Stimulated activated CD4-positive, alpha-beta T cell treated with anti-CD3 and anti-CD28 coated beads, Interleukin-1b, Interleukin-23, amount 100 ng/mL, for 1 hour (primary cell): ENCODE measurements at places on chromosomes 5 and 9.

DNA sequence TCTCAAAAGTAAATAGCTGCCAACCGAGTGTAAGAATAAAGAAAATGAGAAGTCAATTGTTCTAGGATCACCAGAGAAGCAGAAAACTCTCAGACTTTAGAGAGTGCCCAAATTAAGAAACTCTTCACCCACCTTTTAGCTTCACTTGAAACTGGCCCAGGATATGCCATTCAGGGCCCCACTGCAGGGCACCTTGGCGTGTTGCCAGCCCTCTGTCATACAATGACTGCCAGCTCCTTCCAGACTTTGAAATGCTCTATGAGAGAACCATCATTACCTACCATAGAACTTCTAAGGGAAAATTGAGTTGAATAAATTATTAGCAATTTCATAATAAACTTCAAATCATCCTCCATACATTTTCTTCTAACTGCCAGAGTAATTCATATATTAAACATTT is 240.5 kb downstream of the CETN3 start:
- no peak for DNase-seq

- peak; percentile 6 for DNase-seq
Measured at GRCh38 chr5:72556351-72557166, 49.3 kb upstream of the ZNF366 start.

GRCh38 chr9:127197186-127197860 is 67.3 kb upstream of the GARNL3 start:
- no peak for DNase-seq

DNA sequence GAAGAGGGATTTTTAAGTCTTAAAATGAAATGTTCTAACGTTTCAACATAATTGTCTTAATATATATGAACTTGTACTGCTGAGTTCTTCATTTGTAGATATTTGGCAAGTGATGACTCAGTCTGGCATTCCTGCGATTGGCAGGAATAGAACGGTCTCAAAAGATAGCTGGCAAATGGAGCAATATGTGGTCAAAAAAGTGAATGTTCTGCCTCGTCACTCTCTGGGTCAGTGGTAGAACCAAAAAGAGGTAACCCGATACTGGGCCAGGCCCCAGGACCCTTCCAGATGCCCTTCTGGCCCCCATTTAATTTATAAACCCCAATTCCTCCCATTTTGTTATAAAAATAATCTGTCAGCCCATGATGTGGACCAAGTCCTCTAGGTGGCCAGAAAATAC is 39.2 kb downstream of the ZNF366 start:
- no peak for DNase-seq

DNA sequence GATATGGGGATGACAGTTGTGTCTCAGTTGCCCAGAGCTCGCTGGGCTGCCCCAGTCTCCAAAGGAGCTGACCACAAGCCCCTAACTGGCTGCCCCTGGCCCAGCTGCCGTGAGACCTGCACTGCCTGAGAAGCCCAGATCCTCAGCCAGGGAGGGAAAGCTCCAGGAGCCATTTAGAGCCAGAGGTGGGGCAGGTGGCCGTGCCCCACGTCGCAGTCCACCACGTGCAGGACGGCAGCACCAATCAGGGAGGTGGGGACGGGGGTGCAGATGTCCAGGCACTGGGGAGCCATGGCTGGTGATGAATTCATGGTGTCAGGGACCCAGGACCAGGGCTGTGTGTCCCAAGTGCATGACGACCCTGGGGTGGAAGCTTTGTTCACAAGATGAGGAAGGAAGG is 13.4 kb downstream of the PRRX2 start:
- DNase-seq, result no peak

GRCh38 chr9:98287384-98287783 is 31.9 kb upstream of the TBC1D2 start:
- DNase-seq, result no peak

DNA sequence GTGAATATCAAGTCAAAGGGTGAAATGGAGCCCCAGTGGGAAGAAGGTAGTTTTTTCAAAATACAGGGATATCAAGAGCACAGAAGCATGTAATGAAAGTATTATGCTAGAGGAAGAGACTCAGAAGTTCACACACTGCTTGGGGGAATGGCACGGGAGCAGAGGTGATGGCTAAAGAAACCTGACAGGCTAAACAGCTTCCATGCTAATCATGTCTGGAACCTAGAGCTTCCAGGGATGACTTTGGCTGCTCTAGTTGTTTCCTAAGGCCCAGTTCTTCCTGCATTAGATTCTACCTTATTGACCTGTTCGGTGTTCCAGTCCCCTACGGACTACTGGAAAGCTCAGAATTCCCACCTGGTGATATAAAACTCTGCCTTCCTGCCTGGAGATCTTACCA is 34.3 kb downstream of the TRIM32 start:
- DNase-seq, result no peak

- no peak for DNase-seq
Measured at GRCh38 chr5:124194282-124194681, 552.2 kb downstream of the ZNF608 start.

GRCh38 chr5:119019949-119020348 is 31.6 kb upstream of the DTWD2 start:
- DNase-seq, result no peak

- DNase-seq, result no peak
Measured at GRCh38 chr5:133945568-133945967, 22.9 kb downstream of the C5orf15 start.

- DNase-seq, result no peak
Measured at GRCh38 chr5:32842813-32843530, 131.9 kb downstream of the NPR3 start.

DNA sequence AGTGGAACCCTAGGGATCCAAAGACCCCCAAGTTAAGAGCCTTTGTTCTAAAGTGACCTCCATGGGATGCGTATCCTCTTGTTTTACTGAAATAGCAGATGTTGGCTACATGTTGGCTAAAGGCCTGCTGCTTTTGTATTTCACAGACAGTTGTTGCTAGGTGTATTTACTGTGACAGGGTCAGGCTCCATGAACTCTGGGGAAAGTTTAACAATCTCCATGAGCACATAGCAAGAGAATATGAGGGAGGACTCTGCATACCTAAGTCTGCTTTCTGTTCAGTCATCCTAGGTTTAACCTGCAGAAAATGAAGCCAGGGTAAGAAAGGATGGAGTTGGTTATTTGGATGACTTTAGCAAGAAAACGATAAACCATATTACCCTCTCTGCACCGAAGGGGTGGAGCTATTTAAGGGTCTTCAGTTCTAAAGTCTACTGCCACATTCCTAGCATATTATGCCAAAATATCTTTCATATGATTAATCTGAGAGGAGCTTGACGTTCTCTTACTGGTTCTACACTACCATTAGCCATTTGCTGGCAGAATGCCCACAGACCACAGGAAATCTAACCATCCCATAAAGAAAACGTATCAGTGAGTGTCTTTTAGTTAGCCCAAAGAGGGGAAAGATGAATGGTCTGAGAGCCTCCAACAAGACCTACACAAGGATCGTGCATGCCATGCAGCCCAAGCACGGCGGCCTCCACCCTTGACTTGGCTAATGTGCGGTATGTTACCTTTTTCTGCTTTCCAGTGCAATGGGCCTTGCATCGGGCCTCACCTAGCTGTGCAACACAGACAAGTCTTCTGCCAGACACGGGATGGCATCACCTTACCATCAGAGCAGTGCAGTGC is 127.8 kb downstream of the SAXO1 start:
- no peak for DNase-seq

- no peak for DNase-seq
Measured at GRCh38 chr5:129963359-129963758, 59.1 kb downstream of the CHSY3 start.

DNA sequence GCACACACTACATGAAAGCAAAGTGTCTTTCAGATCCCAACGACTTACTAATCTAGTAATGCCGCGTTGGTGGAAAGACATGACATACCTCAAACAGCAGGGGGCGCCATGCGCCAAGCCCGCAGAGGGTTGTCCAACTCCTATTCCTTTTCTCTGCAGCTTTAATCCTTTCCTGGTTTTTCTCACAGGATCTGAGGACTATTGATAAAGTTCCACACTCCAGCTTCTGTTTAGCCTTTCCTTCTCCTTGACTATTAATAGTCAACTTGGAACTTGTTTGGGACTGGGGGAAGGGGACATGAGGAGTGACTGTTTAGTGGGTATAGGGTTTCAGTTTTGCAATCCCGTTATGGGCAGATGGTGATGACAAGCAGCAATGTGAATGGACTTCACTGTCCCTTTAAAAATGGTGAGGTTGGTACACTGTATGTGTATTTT is 62.9 kb downstream of the OTULIN start:
- DNase-seq, result peak; percentile 55

GRCh38 chr9:101362450-101362849 is 22.4 kb downstream of the BAAT start:
- no peak for DNase-seq

DNA sequence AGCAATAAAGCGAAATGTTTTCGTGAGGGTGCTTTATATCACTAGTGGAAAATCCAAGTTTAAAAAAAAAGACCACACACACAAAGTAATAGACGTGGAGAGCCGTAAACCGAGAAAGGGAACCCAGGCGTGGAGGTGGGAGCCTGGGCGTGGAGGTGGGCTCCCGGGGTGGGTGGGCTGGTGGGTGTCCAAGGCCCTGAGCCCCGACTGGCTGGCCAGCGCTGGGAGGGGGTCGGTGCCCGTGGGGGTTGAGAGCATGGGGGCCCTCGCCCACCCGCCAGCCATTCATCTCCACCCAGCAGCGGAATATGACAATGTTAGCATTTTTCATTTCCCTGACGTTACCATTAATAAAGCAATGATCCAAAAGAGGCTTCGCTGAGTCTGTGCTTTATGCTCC is 135.0 kb downstream of the MVB12B start:
- DNase-seq, result no peak

- DNase-seq, result no peak
Measured at GRCh38 chr9:105357937-105358336, 89.9 kb upstream of the FSD1L start.

GRCh38 chr5:164518067-164518740 is 1012.8 kb downstream of the MAT2B start:
- no peak for DNase-seq

DNA sequence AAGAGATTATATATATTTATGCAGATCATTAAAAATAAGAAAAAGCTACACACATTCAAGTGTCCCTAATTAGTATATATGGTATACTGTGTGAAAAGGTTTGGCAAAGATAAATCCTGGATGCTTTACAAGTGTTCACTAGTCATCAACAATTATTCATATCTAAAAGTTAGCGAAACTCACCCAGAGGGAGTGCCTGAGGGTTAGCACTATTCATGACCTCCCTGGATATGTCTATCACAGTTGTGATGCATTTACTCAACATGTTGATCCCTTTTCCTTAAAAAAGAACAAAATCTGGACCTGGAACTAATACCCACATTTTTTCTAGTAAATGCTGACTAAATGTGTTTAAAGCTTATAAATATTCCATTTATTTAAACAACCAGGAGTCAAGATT is 273.0 kb upstream of the SMC2 start:
- DNase-seq, result no peak

DNA sequence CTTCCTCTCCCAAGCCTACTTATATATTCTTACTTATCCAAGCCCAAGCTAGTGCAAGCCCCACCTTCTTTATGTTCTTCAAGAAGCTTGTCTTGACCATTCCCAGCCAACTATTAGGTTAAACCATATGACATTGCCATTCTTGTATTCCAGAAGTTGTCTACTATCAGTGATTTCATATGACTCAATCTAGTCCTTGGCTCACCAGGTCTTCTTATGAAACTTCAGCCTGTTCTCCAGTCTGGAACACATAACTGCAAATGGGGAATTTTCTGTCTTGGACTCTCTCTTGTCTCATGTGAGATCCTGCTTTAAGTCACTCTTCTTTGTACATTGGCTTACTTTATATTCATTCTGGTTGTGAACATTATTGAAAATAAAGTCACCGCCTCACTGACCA is 130.7 kb downstream of the TTLL11 start:
- DNase-seq, result no peak

GRCh38 chr9:117779760-117780159 is 75.6 kb downstream of the TLR4 start:
- DNase-seq, result no peak

GRCh38 chr5:124310453-124310852 is 436.0 kb downstream of the ZNF608 start:
- DNase-seq, result no peak

GRCh38 chr5:160324886-160325285 is 12.5 kb upstream of the CCNJL start:
- no peak for DNase-seq

- no peak for DNase-seq
Measured at GRCh38 chr9:14085810-14086209, 228.1 kb downstream of the NFIB start.

GRCh38 chr9:106438928-106439327 is 424.0 kb upstream of the ZNF462 start:
- no peak for DNase-seq

DNA sequence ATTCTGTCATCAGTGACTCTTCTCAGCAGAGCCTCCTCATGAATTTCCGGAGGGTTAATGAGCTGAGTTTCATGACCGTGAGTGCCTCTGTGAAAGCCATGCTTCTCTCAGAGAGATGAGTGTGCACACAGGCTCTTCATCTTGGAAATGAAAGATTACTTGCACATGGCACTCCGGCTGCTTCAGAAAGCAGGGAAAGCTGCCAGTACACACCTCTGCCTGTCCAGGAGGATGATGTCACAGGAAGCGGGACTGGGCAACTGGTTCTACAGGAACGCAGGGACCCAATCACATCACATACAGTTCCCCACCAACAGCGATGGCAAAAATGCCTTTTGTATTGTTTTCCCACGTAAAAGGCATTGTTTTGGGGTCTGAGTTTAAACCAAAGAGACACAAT is 286.0 kb upstream of the DAP start:
- DNase-seq, result no peak

DNA sequence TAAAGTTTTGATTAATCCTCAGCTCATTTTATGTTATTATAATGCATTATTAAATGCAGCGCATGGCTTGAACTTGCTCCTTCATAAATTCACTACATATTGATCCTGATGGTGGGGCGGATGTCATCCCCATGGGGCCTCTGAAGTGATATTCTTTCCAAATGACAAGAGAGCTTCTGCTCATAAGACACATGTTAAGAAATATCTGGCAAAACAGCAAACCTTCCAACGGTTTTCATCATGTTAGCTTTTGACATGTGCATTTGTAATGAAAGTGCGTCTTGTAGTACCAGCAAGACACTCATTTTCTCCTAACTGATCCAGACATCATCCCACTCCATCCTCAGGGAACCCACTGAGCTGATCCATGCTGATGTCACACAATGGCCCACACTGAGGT is 45.7 kb downstream of the SEMA5A start:
- no peak for DNase-seq

DNA sequence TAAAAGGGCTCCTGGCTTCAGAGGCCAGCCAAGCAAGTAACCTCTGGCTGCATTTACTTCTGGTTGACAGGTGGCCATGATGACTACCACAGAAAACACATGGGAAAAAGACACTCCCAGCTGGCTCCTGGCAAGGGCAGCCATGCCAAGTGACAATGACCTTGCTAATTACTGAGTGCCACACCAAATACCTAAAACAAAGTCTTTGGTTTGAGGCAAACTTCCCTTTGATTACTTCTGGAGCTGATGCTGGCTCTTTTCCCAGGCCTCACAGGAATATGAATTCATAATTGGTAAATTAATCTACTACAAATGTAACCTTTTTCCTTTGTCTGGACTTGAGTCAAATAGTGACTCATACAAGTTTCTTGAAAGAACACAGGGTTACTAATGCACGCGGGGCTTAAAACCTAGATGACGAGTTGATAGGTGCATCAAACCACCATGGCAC is 61.0 kb downstream of the LPAR1 start:
- DNase-seq, result no peak
